Brain (organoid and tissue), 16 donors: ENCODE measurements at places on chromosomes 5 and 9.

DNA sequence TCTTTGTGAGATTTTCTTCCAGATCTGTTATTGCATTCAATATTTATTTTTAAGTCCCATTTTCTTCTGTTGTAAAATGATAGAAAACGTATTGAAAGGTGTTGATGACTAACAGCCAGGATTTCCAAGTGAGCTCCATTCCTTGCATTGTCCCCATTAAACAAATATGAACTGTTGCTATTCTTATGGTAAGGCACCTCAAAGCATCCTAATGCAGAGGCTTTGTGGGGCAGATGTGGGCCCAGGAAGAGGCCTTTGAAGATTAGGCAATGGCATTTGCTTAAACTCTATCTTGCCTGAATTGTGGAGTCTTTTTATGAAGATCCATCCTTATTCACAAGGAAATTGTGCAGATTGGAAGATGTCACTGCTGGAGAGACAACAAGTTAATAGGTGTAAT lies 38.9 kb downstream of the NTRK2 start:
- no peak for DNase-seq

- DNase-seq = no peak
Observed at GRCh38 chr5:134410822-134411221, 859 bp downstream of the CDKN2AIPNL start.

DNA sequence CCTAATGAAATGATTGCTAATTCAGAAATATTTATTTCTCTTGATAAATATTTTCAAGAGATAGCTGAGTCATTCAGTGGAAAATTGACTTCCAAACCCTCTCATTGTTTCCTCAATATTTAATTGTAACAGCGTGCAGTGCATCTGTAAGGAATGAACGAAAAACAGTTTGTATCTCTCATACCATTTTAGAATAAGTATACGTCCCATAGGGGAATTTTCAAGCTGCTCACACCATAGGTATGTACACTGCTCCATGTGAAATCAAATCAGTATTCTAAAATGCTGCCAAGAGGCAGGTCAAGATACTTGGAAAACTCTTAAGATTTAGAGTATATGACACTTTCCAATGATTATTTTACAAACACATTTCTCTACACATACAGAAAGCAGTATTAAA lies 202.2 kb downstream of the ARL15 start:
- no peak for DNase-seq

DNA sequence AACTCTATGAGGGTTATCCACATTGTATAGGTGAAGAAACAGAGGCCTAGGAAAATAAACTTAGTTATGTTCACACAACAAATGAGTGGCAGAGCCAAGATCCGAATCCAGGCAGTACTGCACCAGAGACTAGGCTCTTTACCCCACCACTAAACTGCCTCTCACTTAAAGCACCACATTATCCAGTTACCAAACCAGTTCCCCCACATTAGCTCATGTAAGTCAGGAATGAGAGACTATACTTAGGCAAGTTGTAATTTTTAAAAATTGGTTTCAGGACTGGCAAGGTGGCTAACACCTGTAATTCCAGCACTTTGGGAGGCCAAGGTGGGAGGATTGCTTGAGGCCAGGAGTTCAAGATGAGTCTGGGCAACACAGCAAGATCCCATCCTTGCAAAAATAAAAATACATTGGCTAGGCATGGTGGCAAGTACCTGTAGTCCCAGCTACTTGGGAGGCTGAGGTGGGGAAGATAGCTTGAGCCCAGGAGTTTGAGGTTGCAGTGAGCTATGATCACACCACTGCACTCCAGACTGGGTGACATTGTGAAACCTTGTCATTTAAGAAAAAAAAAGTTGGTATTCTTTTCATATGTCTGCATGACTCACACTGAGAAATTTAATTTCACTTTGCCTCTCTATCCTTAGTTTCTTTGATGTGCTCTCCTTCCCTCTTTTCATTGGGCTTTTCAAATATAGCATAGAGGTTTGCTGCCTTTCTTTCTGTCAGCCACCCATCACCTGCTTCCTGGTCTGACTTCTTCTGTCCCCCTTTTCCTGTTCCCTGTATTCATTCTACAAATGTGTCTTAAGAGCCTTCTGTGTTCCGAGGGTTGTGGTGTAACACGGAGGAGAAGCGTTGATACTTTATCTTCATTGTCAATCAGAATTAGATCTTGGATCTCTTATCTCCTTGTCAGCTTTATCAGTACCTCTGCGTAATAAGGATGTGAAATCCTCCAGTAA lies 64.7 kb downstream of the ERMP1 start:
- DNase-seq = no peak

- DNase-seq = no peak
Observed at GRCh38 chr5:1178529-1179382, 22.6 kb upstream of the SLC6A19 start.

- no peak for DNase-seq
Observed at GRCh38 chr9:89391585-89391984, 73.3 kb downstream of the SECISBP2 start.

DNA sequence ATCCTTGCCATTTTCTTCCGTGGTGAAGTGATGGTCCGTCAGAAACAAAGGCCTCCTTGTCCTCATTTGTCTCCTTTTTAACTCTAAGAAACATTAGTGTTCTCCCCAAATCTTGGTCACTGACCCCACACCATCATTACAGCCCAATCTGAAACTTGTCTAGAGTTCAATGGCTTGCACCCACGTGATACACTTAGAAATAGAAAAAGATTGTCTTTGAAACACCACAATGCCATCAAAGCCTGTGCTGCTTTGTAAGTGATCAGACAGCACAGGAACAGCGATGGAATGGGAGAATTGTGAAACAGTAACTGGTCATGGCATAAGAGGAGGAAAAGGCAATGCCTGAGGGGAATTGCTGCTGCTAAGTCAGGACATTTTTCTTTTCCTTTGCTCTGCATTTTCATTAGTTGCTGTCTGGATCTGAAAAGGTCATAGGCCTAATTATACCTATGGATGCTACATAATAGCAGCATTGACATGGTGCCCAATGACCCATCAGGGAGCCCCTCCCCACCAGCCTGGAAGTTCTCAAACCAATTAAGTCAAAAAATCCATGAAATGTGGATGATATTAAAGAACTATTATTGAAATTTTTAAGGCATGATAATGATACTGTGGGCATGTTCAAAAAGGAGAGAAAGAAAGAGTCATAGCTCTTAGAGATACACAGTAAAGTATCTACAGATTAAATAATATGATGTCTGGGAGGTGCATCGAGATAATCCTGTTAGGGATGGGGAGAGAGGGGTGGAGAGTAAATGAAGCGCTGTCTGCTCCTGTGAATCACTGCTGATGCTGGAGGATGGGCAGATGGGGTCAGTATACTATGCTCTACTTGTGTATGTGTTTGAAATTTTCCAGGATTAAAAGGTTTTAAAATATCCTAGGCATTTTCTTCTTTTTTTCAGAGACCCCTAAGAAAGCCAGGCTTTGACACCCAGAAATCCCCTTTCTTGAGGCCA lies 83.6 kb downstream of the ENC1 start:
- DNase-seq = no peak

- no peak for DNase-seq
Observed at GRCh38 chr9:16147726-16148125, 594.9 kb downstream of the CCDC171 start.

DNA sequence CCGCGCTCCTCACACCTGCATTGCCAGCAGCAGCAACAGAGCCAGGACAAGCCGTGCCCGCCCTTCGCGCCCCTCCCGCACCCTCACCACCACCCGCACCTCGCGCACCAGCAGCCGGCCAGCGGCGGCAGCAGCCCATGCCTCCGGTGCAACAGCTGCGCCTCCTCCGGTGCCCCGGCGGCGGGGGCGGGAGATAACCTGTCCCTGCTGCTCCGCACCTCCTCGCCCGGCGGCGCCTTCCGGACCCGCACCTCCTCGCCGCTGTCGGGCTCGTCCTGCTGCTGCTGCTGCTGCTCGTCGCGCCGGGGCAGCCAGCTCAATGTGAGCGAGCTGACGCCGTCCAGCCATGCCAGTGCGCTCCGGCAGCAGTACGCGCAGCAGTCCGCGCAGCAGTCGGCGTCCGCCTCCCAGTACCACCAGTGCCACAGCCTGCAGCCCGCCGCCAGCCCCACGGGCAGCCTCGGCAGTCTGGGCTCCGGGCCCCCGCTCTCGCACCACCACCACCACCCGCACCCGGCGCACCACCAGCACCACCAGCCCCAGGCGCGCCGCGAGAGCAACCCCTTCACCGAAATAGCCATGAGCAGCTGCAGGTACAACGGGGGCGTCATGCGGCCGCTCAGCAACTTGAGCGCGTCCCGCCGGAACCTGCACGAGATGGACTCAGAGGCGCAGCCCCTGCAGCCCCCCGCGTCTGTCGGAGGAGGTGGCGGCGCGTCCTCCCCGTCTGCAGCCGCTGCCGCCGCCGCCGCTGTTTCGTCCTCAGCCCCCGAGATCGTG lies 517 bp downstream of the KCNN2 start:
- no peak for DNase-seq

GRCh38 chr9:78678877-78679276 lies 382.0 kb downstream of the PSAT1 start:
- peak; percentile 7 for DNase-seq
